ENCODE measurements at places on chromosomes 6 and 20. TPM values are rescaled to one million over a fixed set of nuclear protein-coding genes. Genes with fewer than 3 reads are reported as not detected.

GRCh38 chr20:57680131-57680716 is 29.6 kb downstream of the PMEPA1 start:
- DNase-seq, result no peak

Gene BHLHE23
- total RNA-seq, result not detected

- no peak for DNase-seq
These were observed 1503.2 kb downstream of the HACE1 start for GRCh38 chr6:103356531-103356930.

DNA sequence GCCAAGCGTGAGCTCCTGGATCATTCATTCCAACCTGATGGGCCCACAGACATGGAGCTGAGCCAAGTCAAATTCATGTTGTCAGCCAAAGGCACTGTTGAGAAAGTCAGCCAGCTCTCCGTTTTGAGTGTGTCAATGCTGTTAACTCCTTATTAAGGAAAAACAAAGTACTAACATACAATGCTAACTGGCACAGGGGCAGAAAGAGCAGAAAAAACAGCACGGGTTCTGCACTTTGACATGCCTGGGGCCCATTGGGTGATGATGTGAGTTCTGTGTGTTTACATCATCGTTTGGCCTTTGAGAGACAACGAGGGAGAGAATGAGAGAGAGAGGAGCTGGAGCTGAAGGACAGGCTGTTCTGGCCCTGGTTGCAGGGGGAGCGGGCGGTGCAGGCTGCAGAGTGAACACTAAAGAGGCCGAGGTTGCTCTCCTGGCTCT is 85.9 kb downstream of the SMOC2 start:
- DNase-seq, result no peak

DNA sequence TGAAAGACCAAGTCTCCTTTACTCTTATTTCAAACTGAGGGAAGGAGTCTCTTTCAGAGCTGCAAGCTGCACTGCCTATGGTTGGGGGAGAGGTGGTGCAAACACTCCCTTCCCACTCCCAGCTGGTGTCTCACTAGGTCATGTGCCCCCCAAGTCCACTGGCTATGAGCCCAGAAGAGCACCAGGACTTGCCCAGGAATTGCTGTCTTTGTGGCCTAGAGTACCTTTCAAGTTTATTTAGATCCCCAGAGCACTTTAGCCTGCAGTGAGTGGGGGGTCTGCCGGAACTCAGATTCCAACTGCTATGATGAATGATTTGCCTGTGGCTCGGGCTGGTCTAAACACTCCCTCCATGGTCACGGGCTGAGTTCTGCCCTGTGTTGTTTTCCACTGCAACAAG is 192.6 kb upstream of the CITED2 start:
- no peak for DNase-seq

Gene GSTA1
- not detected for total RNA-seq

DNA sequence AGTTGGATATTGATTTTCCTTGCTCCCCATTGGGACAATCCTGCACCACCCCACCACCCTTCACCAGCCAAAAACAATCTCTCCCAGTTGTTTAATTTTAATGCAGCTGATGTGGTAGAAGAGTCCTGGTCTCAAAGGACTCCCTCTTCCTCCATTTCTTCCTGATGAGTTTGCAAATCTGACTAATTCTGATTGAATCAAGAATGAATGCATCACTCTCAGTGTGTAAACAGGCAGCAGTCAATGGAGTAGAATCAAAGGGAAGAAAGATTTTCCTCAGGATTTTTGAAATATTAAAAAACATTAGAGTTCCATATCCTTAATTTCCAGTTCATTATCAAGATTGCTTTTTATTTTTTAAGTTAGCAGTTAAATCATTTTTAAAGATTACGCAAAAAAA is 54.0 kb downstream of the PLG start:
- DNase-seq, result no peak

DNA sequence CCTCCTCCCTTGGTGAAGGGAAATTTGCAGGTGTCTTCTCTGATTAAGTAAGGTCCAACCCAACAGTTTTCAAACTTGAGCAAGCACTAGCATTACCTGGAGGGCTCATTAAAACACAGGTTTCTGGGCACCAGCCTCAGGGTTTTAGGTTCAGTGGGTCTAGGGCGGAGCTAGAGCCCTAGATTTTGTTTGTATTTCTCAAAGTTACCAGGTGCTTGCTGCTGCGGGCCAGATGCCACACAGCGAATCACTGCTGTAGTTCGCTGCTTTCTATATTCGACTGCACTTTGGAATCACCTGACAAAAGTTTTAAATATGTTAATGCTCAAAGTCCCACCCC is 869 bp downstream of the COL21A1 start:
- no peak for DNase-seq

- DNase-seq, result no peak
These were observed 2.9 kb upstream of the SLC22A1 start for GRCh38 chr6:160118620-160119229.

Gene EYA4
- 0.17 TPM for total RNA-seq

DNA sequence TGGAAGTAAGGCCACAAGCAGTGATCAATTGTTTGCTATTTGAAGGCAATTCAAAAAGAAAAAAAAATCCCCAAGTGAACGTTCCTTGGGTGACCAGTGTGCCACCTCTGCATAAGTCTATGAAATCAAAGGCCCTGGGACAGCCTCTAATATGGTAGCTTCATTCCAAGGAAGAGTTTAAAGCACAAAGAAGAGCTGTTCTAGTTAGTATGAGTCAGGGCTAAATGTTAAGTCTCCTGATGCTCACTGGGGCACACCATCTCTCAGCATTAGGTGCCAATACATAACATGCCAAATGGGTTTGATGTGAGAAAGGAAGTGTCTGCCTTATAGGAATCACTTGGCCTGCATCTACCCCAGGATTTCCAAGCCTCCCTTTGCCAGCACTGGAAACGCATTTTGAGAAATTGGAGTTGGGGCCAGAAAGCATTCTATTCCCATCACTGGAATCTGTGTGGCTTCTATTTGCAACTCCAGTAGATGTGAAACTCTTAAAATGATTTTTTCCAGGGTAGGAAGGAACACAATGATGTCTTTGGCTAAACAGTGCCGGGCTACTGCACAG is 13.0 kb downstream of the UNC5CL start:
- no peak for DNase-seq
